ENCODE measurements at places on chromosomes 12 and 14. TPM values are rescaled to one million over a fixed set of nuclear protein-coding genes. Genes with fewer than 3 reads are reported as not detected.

The GPR162 gene
- polyA plus RNA-seq, result 1.4 TPM

The ADAM21 gene
- polyA plus RNA-seq, result 0.02 TPM

The ACSS3 gene
- polyA plus RNA-seq, result 18.2 TPM

The PLA2G1B gene
- 0.39 TPM for polyA plus RNA-seq

The C12orf60 gene
- polyA plus RNA-seq, result 1.9 TPM

The ERC1 gene
- 12.5 TPM for polyA plus RNA-seq

The SMOC1 gene
- 11.2 TPM for polyA plus RNA-seq

The DPPA3 gene
- not detected for polyA plus RNA-seq

The CARMIL3 gene
- polyA plus RNA-seq, result 0.17 TPM

The ZNF740 gene
- polyA plus RNA-seq, result 1.4 TPM

The TAS2R9 gene
- polyA plus RNA-seq, result not detected

The CHGA gene
- polyA plus RNA-seq, result not detected

The CCDC177 gene
- polyA plus RNA-seq, result 0.08 TPM

The SPTLC2 gene
- polyA plus RNA-seq, result 3.9 TPM

The PLXNC1 gene
- 0.87 TPM for polyA plus RNA-seq

The CINP gene
- 30.3 TPM for polyA plus RNA-seq

The GLI1 gene
- 0.23 TPM for polyA plus RNA-seq

The CMA1 gene
- polyA plus RNA-seq, result 0.81 TPM
